LoVo (cell line): ENCODE measurements at places on chromosomes 13 and 19.

GRCh38 chr19:48556825-48557224 lies 4.9 kb downstream of the SULT2B1 start:
- no peak for DNase-seq

GRCh38 chr19:45527731-45528130 lies 20.5 kb downstream of the VASP start:
- no peak for DNase-seq

DNA sequence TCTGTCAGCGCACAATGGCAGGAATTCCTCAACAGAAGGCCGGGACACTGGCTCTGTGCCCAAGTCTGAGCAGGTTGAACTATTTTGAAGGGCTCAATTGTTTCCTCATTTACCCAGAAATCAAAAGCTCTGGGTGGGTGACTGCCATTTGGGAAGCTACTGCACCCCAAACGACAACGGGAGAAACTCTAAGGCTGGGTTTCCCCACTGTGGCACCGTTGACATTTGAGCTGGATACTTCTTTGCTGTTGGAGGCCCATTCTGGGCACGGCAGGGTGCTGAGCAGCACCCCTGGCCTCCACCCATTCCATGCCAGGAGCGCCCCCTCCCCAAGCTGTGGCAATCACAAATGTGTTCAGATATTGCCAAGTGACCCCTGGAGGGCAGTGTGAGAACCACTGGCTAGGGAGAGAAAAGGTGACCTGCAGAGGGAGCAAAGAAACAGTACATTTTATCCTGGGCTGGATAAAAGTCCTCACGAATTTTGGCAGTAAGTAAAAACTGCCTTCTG lies 62.5 kb downstream of the RFX2 start:
- DNase-seq = no peak

DNA sequence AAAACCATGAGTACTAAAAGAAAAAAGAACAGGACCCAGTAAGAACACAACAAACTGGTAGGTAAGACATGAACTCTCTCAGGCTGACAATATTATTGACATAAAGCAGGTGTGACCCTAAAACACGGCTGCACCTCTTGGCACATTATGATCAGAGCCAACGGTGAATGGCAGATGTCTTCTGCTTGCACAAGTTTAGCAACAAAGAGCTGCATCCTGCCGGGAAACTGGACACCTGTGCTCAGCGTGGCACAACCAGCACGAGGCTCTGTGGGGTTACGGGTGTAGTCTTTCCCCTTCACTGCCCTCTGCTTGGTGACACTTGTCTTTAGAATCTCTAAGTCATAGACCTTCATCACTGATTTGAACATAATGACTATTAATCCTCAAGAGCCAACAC lies 97.9 kb downstream of the DOCK9 start:
- DNase-seq = no peak

DNA sequence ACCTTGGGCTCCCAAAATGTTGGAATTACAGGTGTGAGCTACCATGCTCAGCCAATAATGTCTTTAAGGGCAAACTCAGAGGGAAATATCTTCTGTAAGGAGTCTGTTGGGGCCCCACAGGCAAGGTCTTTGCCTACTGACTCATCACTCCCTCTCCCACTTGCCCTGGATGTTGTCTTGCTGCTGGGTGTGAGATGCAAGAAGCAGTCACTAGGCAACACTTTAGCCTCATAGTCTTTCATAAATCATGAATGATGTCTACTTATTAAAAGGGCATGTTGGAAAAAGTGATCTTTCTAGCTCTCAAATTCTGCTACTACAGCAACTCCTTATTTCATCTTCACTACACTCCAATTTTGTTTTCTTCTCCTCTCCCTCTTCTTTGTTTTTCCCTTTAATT lies 34.6 kb upstream of the SLC10A2 start:
- DNase-seq = no peak

DNA sequence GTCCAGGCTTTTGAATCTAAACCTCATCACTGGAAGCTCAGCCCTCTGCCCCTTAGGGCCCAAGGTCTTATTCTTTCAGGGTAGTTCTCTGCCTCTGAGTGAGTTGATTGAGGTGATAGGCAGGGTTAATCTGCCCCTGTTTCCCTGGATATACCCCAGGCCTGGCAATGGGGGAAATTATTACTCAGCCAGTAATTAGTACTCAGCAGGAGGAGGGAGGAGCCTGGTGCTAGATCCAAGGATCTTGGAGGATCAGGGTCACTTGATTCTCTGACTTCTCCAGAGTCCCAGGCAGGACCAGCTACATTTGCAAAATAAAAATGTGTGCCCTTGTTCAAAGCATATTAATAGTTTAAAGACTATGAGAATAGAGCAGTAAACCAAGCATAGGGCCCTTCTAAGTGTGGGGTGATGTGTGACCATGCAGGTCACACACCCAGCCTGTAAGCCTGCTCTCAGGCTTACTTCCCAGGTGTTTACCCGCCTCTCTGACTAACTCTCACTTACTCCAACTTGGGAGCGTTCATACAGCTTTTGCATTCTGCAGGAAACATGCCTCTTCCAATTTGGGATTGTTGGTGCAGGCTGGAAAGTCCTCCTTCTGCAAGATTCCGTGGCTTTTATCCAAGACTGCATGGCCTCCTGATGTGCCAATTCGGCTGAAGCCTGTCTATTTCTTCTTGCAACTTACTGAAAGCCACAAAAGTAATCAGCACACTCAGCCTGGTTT lies 7.9 kb upstream of the STK24 start:
- DNase-seq = no peak

- no peak for DNase-seq
Measured at GRCh38 chr13:21753117-21753729, 82.3 kb downstream of the FGF9 start.

DNA sequence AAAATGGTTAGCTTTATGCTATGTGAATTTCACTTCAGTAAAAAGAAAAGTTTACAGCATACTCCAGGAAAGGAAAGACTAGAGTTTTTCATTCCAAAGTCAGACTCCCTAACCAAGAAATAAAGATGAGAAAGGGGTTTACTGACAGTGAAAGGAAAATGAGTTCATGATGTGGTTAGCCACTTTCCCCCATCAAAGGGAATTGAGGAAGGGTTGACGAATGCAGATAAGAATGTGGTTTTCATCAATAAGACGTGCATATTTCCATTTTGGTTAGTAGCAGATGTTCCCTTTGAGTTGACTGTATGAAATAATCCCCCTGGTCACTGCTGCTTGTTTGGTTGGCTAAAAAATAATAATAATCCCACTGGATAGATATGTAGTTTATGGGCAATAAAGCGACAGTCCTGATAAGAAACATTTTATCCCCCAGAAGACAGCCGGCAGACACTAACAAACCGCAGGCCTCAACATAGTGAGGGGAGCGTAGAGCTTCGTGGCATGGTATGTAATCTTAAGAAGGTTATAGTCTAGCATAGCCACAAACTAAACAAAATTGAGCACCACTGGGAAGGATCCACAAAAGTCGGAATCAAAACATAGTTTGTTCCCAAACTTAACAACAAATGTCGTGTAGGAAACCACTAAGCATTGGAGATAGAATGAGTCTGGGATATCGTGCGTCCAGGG lies 114.8 kb downstream of the COL4A2 start:
- no peak for DNase-seq

DNA sequence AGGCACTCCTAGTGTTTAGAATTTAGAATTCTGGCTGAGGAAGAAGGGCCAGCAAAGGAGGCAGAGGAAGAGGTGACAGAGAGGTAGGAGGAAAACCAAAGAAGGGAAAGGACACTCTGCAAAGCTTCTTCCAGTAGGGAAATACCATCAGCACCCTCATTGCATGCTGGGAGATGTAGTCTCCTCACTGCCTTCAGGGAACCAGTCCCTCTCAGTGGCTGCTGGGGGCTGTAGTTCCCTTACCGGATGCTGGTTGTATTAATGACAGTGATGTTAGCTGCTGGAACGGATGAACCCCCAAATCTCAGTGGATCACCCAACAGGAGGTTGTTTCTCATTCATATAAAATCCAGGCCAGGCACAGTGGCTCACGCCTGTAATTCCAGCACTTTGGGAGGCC lies 10.1 kb downstream of the GRIN2D start:
- DNase-seq = no peak

DNA sequence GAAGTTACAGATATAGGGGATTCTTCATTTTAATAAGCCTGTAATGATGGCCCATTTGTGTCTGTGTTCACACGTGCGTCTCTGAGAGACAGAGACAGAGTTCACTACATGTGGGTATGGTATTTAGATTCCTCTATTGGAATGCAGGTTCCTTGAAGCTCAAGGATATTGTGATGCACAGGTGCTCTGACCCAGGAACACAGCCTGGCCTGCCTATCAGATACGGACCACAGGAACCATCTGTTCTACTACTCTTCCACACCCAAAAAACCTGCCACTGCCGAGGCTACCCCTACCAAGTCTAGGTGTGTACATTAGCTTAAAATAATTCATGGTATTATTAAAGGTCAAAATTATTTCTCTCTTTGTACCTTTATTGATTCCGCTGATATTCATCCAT lies 289.2 kb downstream of the ATP8A2 start:
- no peak for DNase-seq

- no peak for DNase-seq
Measured at GRCh38 chr13:98984118-98984517, 6.3 kb upstream of the DOCK9 start.

DNA sequence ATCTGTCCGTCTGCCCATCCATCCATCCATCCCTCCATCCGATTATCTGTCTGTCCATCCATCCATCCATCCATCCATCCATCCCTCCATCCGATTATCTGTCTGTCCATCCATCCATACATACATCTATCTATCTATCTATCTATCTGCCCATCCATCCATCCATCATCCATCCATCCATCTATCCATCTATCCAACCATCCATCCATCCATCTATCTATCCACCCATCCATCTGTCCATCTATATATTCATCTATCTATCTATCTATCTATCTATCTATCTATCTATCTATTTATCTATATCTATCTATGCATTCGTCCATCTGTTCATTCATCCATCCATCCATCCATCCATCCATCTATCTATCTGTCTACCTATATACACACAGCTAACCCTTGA lies 471.1 kb upstream of the ZNF507 start:
- DNase-seq = no peak

GRCh38 chr13:81563091-81563490 lies 1222.2 kb upstream of the SPRY2 start:
- DNase-seq = no peak

DNA sequence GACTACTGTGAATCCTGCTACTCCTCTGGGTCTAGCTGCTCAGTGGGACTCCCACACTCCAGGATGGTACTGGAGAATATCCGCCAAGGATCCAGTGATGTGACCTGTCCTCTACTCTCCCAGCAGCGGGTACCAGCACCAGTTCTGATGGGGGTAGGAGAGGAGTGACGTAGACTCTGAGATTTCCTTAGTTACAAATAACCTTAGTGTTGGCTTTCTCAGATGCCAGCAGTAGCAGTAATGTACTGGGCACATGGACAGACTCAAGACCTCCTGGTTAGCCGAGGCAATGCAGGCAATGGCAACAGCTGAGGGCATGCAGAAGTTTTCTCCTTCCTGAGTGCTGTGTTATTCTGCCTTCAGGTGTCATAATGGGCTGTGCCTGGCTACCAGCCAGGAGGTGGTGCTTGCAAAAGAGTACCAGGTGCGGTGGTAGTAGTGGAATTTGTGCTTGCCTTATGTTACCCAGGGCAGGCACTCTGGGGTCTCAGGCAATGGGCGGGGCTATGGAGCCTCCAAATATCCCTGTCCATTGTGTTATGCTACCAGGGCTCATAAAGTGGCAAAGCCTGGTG lies 105.3 kb upstream of the KLF5 start:
- DNase-seq = no peak

DNA sequence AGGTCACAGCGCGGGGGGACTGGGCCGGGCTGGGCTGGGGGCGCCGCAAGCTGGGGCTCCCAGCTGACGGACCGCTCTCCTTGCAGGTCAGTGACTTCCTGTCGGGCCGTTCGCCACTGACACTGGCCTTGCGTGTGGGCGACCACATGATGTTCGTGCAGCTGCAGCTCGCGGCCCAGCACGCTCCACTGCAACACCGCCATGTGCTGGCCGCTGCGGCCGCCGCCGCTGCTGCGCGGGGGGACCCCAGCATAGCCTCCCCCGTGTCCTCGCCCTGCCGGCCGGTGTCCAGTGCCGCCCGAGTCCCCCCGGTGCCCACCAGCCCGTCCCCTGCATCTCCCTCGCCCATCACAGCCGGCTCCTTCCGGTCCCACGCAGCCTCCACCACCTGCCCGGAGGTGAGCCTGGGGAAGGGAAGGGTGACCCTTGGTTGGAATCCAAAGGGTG lies 5.7 kb downstream of the MIDN start:
- no peak for DNase-seq

- no peak for DNase-seq
Measured at GRCh38 chr19:4327252-4327876, 11.3 kb downstream of the STAP2 start.

GRCh38 chr19:10334588-10335351 lies 1.4 kb upstream of the RAVER1 start:
- peak; percentile 95 for DNase-seq

DNA sequence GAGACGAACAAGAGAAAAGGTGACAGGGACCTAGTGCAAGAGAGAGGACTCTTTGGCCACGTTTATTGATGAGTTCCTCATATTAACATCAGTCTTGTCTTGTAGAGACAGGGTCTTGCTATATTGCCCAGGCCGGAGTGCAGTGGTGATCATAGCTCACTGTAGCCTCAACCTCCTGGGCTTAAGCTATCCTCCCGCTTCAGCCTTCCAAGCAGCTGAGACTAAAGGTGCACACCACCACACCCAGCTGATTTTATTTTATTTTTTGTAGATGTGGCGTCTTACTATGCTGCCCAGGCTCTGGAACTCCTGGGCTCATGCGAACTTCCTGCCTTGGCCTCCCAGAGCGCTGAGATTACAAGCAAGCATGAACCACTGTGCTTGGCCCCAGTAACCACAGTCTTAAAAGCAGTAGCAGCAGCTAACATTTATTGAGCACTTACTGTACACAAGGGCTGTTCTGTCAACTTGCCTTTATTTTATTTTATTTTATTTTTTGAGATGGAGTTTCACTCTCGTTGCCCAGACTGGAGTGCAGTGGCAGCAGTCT lies 1.1 kb upstream of the SH2D3A start:
- no peak for DNase-seq
